GF-D8 (cell line): ENCODE measurements at places on chromosomes 7 and 10.

DNA sequence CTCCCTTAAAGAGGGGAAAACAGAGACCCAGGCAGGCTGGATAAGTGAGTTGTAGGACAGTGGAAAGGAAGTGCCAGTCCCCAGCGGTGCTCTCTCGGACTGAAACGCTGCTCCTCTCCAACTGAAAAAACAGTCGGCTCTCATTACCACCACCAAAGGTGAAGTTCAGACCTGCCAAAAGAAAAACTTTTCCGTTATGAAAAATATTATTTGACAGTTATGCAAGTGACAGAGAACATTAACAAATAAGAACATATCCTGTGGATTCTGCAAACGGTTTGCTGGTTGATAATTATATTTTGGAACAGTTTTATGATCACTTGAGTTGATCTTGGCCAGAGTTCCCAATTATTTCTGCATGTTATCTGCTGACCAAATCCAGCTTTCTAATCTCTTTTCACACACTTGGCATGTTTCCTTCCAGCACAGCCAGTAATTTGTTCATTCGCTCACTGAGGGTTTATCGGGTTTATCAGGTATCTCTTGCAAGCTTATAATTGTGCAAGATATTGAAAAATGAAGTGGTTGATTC lies 82.6 kb downstream of the PTPRE start:
- no peak for DNase-seq

DNA sequence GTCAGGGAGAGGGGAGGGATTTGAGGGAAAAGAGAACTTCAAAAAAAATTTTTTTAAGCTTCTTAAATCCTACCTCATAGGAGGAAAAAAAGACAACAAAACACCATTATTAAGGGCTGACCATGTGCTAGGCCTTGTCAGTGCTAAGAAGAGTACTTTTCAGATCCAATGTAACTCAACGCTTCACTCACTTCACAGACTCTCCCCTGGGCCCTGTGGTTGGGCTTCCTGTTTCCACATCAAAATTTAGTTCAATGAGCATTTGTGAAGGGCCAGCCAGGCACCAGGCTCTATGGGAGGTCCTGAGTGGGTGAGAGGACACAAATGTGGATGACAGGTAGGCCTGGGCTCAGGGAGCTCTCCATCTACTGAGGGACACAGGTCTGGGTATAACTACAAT lies 249.8 kb downstream of the PTEN start:
- DNase-seq = peak; percentile 61

DNA sequence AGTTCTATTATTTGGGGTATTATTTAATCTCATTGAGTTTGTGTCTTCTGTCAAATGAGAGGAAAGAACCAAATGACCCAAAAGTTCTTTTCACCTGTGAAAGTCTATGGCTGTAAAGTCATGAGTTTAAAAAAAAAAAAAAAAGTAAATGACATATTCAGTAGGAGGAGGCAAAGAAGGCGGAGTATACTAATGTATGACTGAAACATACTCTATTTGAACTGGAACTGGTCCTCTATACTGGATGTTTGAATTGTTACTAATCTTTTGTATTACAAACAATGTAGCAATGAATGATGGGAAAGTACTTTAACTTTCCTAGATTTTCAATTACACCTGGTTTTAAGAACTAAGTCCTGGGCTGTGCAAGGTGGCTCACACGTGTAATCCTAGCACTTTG lies 24.9 kb upstream of the GSAP start:
- no peak for DNase-seq

DNA sequence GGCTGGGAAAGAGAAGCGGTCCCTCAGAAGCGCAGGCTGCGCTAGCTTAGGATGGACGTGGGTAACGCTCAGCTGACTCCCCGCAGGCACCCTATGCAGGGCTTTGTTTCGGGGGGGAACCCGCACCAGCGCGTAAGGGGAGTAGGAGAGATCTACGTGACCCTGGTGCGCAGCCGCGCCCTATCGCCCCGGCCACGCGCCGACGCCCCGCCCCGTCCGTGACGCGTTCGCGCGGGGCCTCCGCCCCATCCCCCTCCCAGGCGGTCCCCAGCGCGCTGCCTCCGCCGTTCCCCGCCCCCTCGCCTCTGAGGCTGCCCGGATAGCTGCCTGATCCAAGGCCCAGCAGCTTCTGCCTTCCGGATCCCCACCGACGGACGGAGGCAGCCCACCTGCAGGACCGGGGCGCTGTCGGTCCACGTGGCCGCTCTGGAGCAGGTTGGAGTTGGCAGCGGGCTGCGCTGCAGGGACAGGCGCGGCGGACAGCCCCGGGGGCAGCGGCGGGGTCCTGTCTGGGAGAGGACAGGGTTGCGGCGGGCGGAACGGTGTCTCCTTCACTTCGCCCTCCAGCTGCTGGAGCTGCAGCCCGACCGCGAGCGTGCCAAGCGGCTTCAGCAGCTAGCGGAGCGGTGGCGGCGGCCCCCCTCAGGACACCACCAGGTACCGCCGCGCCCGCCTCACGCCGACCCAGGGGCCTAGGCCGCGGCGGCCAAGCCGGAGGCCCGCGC lies at the start of gene VDAC2:
VDAC2 (plus strand) TSS at position 515 of the 725 bp plus-strand sequence. CDS start 363 bp downstream, outside the sequence.
- peak; percentile 68 for DNase-seq

DNA sequence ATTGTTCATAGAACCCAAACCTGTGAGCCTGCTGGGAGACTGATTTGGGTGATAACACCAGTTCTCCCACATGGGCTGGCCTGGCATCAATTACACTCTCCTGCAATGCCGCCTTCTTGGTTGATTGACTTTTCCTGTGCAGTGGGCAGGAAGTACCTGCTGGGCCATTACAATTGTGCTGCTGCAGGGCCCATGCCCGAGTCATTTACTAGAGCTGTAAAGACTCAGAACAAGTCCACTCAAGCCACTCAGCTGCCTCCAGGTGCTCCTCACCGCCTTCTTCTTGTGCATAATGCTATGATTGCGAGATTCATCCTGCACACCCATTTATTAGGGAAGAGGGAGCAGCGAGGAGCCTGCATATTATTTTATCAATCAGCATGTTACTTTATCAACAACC lies 264.0 kb downstream of the TCERG1L start:
- no peak for DNase-seq

DNA sequence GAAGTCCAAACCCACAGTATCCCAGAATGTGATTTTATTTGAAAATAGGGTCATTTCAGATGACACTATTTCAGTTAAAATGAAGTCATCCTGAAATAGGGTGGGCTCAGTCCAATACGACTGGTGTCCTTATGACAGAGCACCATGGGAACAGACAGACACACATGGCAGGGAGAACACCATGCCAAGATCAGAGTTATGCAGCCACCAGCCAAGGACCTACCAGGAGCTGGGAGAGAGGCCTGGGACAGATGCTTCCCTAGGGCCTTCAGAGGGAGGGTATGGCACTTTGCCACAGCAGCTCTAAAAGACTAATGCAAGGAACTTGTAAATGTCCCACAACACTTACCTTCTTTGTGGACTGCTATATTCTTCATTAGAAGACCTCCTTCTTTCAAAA lies 226.5 kb downstream of the NEBL start:
- DNase-seq = no peak

- no peak for DNase-seq
These were observed 31.6 kb downstream of the ADRA2A start for GRCh38 chr10:111108441-111108840.

- DNase-seq = no peak
These were observed 223.4 kb downstream of the BMPER start for GRCh38 chr7:34128762-34129161.

GRCh38 chr10:120607710-120608703 lies 151.0 kb downstream of the PLPP4 start:
- no peak for DNase-seq

- no peak for DNase-seq
These were observed 4.7 kb upstream of the HIP1 start for GRCh38 chr7:75743455-75743859.

DNA sequence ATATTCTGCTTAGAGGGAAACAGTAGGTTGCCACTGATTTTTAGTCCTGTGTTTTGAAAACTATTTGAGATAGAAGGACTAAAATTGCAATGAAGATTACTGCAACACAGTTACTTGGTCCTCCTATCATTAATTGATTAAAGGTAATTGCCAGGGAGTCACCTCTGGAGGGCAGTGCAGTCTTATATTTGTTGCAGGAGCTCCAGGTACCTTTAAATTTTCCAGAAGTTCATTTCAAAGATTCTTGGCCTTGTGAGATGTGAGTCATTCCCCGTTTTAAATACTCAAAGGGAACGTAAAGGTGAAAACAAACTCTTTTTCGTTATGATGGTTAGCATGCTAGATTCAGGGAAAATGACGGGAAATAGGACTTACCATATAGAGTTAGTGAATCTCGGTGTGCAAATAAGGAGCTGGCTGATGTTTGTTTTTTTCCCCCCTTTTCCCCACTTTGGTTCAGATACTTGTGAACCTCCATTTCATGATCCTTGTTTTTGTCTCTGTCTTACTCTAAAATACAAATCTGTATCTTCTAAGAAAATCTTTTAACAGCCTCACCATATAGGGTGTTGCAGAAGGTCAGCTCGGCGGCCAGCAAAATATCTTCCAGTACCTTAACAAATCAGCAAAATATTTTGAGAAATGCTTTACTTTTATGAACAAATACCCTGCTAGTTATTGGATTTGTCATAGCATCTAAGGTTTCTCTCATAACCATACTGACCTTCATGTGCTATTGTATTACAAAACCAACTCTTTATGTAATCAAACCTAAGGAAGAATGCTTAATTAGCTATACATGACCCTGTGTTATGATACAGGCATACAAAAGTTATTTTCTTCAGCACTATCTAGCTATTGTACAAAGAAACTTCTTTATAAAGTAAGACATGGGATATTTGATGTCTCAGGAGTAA lies 143.0 kb upstream of the HDAC9 start:
- no peak for DNase-seq

- DNase-seq = no peak
These were observed 238.8 kb upstream of the LYZL1 start for GRCh38 chr10:29050081-29050480.

- no peak for DNase-seq
These were observed 261.2 kb upstream of the SEMA3A start for GRCh38 chr7:84455788-84456187.

DNA sequence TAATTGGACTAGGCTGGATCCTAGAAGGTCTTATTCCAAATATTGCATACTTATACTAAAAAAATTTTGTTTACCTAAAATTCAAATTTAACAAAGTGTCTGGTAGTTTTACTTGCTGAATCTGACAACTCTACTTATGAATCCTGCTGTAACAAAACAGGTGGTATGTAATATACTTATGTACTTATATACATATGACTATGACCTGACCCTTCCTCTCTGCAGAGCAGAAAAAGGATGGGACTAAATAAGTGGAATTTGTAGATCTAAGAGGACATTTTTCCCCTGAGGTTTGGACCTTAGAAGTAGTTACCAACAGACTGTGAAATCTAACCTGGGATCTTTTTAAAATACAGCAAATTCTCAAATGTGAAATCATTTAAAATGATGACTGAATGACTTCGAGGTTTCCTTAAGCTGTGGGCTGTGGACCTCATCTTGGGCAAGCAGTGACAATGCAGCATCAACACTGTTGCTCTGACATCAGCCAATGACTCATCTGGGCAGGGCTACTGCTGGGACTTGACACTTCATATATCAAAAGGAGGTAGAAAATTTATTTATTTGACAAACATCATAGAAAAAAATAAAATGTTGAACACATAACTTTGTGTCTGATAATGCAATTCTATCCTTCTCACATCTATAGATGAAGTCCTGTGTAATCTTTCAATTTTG lies 73.6 kb downstream of the RELN start:
- DNase-seq = no peak

DNA sequence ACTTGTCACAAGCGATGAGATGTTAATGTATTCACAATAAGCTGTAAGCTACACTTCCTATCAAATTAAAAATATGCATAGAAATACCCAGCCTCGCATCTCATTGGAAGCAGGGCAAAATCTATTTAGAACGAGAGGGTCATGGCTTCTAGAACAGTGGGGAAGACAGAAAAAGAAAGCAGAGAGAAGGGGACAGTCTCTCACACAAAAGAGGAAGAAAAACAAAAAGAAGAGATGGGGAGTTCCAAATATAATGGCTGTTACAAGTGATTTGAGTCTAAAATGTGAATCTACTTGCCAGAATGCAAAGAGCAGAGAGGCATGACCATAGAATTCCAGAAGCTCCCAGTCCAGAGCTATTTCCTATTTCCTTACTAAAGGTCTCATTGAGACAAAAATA lies 13.8 kb downstream of the LRRN3 start:
- no peak for DNase-seq

DNA sequence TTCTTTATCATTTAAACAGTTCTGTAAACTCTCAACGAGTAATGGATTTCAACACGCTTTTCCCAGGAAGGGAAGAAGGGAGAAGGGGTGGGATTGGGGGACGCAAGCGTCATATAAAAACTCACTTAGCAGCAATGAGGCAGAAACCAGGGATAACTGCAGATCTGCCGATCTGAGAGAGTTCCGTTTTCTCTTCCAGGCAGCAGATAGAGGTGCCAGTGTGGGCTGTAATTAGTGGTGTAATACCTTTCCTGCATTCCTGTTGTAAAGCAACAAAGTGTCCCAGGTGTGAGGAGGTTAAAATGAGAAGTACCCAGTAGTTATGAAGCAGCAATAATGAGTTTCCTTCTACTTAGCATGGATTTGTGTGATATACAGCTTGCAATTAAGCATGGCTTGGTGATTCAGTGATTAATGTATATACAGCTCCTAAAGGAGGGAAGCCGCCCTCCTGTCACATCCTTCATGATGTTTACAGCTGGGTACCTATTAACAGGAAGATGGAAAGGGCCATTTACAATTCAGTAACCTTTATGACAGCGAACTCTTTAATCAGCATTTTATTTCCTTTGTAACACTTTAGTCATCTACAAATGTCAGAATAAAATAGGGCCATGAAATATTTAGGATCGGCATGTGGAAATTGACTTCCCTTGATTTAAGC lies 271.9 kb downstream of the LRMDA start:
- no peak for DNase-seq

DNA sequence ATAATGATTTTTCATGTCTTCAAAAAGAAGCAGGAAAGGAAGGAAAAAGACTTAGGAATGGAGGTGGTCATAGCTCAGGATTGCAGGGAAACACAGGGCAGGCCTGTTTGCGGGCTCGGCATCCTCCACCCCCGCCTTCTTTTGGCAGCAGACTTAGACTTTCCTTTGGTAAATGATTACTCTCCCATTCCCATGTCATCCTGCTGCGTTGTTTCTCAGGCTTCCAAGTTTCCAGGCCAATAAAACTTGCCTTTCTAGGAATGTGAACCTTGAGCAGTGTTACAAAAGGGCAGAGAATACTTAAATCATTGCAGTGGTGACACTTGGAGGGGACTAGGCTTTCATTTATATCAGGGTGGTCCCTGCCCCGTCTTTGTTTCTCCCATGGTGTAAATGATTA lies 34.0 kb upstream of the DGKB start:
- no peak for DNase-seq

DNA sequence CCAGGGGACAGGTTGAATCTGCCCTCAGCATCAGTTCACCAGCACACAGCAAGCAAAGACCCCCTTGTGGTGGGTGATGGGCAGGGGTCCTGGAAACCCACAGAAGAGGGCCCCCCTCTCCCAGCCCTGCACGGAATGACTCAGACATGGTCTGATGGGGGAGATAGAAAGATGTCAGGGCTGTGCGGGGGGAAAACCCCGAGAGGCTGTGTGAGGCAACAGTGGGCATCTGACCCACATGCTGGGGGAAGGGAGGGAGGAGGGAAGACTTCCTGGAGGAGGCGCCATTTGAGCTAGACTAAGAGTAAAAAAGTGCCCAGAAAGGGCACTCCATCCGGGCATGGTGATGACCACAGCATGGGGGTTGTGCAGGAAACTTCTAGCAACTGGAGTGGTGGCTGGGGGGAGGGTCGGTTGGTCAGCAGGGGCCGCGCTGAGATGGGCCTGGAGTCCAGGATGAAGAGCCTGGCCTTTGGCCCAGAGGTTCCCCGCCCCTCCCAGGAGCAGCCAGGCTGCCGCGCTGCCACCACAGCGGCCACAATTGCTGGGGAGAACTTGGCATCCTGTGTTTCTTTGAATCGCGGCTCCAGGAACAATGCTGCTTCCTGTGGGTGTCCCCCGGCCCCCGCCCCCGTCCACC lies 2.5 kb downstream of the LFNG start:
- DNase-seq = peak; percentile 73
